ENCODE measurements at places on chromosomes 2 and 18.

GRCh38 chr2:5911718-5912117 lies 219.5 kb downstream of the SOX11 start:
- DNase-seq = no peak

- no peak for DNase-seq
These were observed 18.2 kb upstream of the CRIM1 start for GRCh38 chr2:36337354-36337753.

GRCh38 chr18:8401606-8402005 lies 207.6 kb upstream of the RAB12 start:
- DNase-seq = no peak

- no peak for DNase-seq
These were observed 35.7 kb upstream of the GPR155 start for GRCh38 chr2:174522553-174522952.

GRCh38 chr2:128485761-128486639 lies 167.3 kb upstream of the HS6ST1 start:
- DNase-seq = no peak

- DNase-seq = no peak
These were observed 70.5 kb downstream of the ZNF236 start for GRCh38 chr18:76892832-76893231.

DNA sequence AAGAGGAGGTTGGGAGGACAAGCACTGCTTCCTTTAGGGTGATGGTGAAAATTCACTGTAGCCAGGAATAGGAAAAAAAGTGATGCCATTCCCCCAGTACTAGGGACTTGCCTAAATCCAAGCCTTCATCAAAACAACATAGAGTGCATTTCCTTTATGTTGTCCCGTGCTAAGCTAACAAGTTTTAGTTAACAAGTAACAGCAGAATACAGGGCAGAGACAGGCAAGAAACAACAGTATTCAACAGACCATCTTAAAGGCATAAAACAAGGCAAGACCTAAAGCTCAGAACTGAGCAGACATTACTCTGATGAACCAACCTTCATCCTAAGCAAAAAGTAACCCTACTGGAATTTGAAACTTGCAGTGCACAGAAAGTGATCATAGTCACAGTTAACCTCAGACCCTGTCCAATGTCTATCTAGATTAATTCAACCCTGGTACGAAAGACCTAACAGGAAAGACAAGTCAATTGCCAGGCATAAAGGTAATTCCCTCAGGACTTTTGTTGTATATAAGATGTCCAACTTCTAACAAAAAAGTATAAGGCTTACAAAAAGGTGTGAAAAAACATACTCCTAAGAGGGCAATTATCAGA lies 34.4 kb upstream of the GALNT1 start:
- DNase-seq = no peak

GRCh38 chr2:222904557-222905258 lies 43.9 kb downstream of the ACSL3 start:
- DNase-seq = no peak

GRCh38 chr2:224217233-224217961 lies 178.3 kb upstream of the SERPINE2 start:
- no peak for DNase-seq

GRCh38 chr2:212227755-212228154 lies 310.8 kb downstream of the ERBB4 start:
- no peak for DNase-seq

- DNase-seq = no peak
These were observed 3.6 kb upstream of the KIAA2012 start for GRCh38 chr2:202069170-202070067.

DNA sequence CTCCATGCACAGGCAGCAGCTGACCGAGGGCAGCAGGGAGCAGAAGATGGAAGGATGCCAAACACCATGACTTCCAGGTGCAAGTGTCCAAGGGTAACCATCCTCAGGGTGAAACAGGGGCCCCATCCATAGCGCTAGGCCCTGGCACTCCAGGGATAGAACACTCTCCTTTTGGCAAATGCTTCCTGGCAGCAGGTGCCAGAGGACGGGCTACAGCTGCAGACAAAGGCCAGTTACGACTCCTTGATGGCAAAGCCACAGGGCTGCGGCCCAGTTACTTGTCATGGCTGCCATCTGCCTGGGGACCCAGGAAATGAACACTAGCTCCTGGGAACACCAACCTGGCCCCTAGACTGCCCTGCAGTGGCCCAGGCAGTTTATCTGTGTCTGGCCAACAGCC lies 178.8 kb downstream of the TMEM163 start:
- DNase-seq = no peak

- DNase-seq = no peak
These were observed 202.5 kb downstream of the SLC39A10 start for GRCh38 chr2:195859513-195859912.

DNA sequence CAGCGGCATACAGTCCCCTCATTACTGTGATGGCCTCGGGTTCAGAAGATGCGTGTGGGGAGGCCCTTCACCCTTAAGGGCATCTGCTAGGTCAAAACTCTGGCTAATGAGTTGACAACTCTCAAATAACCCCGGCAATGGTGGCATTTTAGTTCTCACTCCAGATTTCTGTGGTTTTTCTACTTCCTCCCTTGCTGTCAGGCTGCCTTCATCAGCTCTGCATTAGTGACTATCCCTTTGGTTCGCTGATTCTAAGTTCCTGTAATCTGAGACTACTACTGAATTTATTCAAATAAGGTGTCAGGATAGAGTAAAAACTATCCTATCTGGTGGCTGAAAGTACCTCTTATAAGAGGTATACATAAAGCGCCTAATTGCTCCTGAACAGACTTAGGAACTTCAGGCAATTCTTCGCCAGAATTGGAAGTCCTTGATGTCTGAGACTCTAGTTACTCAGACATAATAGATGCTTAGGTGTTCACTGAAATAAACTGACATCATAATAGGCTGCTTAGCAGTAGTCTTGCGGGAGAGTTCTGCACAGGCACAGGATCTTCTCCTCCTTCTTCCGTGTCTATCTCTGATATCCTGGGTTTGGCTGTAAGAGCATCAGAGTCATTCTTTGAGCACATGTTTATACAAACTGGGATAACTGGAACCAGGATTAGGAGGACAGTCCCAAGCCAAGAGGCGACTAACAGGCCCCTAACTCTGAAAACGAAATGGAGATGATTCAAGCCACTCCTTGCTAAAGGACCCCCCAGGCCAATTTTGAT lies 194.5 kb downstream of the DNER start:
- DNase-seq = no peak

DNA sequence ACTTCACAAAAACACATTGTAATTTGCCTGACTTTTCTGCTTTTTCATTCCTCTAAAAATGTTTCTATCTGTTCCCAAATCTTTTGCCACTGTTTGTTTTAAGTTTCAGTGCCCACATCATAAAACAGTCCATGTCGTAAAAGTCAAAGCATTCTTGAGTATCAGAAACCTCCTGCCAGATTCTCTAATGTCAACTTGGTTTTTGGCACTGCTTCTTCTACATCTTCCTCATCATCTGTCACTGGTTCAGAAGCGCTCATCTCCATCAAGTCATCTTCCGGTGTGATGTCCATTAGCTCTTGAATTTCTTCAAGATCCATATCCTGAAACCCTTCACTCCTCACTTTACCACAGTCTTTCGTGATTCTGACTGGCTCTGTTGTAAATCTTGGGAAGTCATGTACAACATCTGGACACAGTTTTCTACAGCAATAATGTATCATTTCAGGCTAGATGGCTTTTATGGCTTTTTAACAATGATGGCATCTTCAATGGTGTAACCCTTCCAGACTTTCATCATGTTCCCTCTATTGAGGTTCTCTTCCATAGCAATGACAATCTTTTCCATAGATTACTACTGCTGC lies 19.6 kb downstream of the CUL3 start:
- DNase-seq = no peak

GRCh38 chr18:79637181-79637920 lies 42.3 kb upstream of the CTDP1 start:
- no peak for DNase-seq

- DNase-seq = peak; percentile 39
These were observed 23.8 kb upstream of the SERPINB12 start for GRCh38 chr18:63518178-63519012.

- no peak for DNase-seq
These were observed 44.2 kb downstream of the CYP27C1 start for GRCh38 chr2:127175751-127176354.

- no peak for DNase-seq
These were observed 745 bp downstream of the MSH2 start for GRCh38 chr2:47403609-47404193.

GRCh38 chr18:13051159-13051558 lies 60.0 kb downstream of the CEP192 start:
- no peak for DNase-seq
